ENCODE measurements at places on chromosomes 3 and 15.

DNA sequence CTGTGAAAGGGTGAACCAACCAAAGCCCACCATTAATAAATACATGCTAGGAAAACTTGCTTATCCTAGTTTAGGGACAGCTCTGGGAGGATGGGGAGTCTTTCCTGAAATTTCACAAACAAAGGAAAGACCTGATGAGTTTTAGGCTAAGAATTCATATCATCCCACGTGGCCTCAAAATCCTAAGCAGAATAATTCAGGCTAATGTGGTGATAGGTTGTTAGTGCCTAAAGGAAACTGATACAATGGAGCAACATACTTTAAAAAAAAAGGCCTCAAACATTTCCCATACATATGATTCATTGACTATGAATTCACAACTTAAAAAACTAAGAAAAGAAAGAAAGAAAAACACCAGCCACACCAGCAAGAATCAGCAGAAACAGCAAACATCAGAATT is 126.9 kb upstream of the CNTN4 start:
- no peak for DNase-seq

GRCh38 chr3:140018556-140018955 is 83.6 kb downstream of the CLSTN2 start:
- DNase-seq = no peak

- DNase-seq = no peak
These were observed 44.0 kb downstream of the XXYLT1 start for GRCh38 chr3:195226900-195227447.

- no peak for DNase-seq
These were observed 193.9 kb downstream of the DTWD1 start for GRCh38 chr15:49814709-49815108.

- no peak for DNase-seq
These were observed 57.1 kb upstream of the RPL32 start for GRCh38 chr3:12898290-12898964.

DNA sequence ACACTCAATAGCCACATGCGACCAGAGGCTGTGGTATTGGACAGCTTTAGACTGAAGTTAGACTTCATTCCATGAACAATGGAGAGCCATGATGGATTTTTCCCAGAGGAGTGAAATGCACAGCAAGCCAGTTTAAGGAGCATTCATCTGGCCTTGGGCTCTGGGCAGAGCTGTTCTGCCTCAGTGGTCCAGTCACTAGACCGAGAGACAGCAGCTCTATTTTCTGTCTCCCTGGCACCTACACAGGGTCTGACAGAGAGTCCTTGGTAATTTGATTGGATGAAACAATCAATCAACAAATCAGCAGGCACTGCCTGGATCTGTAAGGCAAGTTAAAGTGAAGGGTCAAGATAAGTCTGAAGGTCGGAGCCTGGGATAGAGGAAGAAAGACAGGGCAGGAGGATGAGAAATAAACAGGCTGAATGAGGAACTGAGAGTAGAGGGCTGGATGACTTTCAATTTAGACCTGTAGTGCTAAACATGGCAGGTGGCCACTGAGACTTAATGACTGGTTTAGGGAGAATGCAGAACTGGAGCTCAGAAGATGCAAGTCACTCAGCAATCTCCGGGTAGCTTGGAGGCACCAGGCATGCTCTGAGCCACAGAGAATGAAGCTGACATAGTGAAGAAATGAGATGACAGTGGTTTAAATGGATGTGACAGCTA is 98.5 kb upstream of the SLC25A36 start:
- no peak for DNase-seq

DNA sequence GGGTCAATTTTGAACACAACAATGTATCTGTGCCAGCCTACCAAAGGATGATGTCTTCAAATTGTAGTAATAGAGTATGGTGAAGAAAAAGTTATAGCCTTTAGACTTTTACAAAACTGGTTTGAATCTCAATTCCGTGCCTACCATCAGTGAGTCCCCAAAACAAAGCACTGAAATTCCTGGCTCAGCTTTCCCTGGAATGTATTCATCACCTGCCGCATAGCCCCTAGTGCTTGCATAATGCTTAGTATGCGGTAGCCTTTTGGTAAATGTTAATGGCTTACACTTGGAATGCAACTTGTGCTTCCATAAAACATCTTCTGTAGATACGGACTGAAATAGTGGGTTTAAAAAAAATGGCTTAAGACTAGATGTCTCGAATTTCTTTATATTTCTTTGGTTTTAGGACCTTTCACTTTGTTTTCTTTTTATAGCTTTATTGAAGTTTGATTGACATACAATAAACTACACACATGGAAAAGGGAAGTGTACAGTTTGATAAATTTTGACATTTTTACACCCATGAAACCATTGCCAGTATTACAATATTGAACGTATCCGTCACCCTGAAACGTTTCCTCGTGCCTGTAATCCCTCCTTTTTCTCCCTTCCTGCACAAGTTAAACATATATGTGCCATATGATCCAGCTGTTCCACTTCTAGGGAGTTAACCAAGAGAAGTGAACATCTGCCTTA is 12.1 kb downstream of the SACM1L start:
- no peak for DNase-seq

DNA sequence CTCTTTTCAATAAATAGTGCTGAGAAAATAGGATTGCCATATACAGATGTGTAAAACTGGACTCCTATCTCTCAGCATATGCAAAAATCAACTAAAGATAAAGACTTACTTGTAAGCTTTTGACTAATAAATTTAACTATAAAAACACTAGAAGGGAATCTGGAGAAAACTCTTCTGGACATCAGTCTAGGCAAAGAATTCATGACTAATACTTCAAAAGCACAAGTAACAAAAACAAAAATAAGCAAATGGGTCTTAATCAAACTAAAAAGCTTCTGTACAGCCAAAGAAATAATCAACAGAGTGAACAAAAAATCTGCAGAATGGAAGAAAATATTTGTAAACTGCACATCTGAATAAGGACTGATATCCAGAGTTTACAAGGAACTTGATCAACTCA is 1122.2 kb downstream of the TBL1XR1 start:
- DNase-seq = no peak

DNA sequence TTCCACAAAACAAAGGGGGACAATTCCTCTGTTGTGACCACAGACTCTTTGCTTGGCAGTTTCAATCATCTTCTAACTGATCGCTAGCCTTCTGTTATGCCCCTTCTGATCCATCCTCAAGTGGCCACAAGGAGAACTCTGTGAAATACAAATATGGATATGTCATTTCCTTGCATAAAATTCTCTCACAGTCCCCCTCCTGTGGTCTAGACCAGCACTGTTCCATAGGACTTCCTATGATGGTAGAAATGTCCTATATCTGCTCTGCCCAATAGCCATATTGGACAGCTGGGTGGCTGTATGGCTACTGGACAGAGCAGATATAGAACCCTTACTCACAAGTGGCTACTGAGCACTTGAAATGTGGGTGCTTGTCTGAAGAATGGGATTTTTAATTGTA is 25.9 kb upstream of the SNRK start:
- no peak for DNase-seq

GRCh38 chr3:151925876-151926275 is 52.4 kb downstream of the SUCNR1 start:
- DNase-seq = no peak

DNA sequence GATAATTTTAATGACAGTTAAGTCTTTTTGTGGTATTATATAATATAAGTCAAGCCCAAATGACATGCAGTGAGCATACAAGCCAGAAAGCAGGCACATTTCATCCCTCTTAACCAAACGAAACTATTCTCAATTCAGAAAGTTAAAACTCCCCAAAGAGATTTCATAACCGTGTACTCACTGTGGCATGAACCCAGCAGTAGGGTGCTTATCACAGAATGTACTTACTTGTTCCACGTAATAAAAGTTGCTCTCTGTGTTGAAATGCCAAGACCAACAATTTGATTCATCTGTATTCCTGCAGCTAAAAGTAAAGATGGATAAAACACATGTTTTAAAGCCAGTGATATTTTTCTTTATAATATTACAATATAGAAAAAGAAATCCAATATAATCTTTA is 12.1 kb downstream of the GK5 start:
- DNase-seq = no peak

DNA sequence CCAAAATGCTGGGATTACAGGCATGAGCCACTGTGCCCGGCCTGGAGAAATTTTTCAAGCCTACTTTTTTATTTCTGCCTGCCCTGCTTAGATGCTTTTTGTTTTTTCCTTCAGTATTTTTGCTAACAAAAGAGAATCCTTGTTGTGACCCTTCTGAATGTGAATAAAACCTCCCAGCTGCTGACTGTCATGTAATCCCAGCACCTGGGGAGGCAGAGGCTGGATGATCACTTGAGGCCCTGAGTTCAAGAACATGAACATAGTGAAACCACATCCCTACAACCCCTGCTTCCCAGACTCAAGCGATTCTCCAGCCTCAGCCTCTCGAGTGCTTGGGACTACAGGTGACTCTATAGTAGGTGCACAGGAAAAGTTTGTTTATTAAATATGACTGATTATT is 84.9 kb downstream of the SOX2 start:
- DNase-seq = no peak

GRCh38 chr15:59035201-59035600 is 47.7 kb downstream of the RNF111 start:
- DNase-seq = no peak

DNA sequence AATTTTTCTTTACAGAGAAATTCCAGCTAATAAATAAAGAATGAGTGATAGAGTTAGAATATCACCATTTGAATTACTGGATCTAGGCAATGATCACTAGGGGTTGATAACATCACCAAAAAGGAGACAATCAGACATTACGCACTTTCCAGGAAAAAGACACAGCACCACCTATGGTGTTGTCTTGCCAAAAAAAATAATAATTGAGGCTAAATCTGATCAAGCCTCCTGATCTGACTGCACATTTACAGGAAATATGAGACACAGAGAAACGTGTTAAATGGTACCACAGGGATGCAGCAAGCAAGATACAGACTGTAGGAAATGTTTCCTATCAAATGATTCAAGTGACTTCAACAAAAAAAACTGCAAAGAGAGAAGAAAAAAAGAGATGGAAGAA is 92.8 kb downstream of the EOMES start:
- no peak for DNase-seq

GRCh38 chr15:48466820-48467219 is 135.6 kb downstream of the DUT start:
- DNase-seq = no peak

DNA sequence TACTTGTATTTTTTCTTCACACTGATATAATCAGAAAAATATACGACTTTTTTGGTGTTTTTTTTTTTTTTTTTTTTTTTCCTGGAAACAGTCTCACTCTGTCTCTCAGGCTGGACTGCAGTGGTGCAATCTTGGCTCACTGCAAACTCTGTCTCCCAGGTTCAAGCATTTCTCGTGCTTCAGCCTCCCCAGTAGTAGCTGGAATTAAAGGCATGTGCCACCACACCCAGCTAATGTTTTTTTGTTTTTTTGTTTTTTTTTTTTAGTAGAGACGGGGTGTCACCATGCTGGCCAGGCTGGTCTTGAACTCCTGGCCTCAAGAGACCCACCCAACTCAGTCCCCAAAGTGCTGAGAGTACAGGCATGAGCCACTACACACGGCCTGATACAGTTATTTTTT is 20.8 kb upstream of the DNAAF4 start:
- DNase-seq = no peak

- no peak for DNase-seq
These were observed 78.2 kb upstream of the GBE1 start for GRCh38 chr3:81839504-81840094.

DNA sequence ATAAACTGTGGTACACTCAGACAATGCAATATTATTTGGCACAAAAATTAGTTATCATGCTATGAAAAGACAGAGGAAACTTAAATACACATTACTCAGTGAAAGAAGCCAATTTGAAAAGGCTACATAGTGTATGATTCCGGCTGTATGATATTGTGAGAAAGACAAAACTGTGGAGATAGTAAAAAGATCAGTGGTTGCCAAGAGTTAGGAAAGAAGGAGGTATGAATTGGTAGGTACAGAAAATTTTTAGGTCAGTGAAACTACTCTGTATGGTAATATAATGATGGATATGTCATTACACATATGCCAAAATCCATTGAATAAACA is 458.8 kb upstream of the CBLB start:
- DNase-seq = no peak

DNA sequence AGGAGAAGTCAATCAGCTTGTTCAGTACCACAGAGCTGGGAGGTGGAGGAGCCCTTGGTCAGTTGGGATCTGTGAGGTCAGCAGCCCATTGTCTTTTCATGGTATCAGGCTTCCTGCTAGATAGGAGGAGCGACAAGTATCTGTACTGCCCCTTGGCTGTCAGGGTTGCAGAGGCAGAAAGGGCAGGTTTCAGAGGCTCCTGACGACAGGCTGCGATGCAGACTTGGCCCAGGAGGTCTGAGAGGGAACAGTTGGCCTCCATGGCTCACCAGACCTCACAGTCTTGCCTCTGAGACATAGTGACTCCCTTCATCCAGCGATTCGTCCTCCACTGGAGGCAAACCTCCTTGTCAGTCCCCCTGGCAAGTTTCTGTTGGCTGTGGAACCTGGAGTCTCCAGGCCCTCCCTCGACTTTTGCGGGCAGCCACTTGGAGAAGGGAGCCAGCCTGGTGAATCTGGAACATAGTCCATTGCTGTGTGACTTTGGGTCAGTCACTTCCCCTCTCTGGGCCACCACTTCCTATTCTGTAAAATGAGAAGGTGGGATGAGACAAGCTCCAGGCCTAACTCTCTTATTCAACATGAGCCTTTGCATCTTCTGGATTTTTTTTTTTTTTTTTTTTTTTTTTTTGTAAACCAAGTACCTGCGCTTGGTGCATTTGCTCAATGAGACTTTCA is 177.9 kb upstream of the TLE3 start:
- DNase-seq = no peak

DNA sequence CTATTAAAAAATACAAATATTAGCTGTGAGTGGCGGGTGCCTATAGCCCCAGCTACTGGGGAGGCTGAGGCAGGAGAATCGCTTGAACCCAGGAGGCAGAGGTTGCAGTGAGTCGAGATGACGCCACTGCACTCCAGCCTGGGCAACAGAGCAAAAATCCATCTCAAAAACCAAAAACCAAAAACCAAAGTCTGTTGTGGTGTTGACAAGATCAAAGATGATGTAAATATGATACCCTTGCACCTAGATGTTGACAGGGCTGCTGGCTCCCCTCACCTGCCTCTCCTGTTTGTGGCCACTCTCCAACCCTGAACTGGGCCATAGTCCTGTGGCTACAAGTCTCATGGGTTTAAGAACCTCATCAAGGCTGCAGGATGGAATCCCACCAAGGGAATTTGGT is 16.2 kb downstream of the DAPK2 start:
- no peak for DNase-seq

- no peak for DNase-seq
These were observed at the start of gene LTF for GRCh38 chr3:46464326-46465195. LTF (minus strand) TSS chr3:46464905; CDS start chr3:46464867, 38 bp downstream.

- DNase-seq = no peak
These were observed 14.8 kb upstream of the LDHAL6B start for GRCh38 chr15:59191855-59192237.

- no peak for DNase-seq
These were observed 51.0 kb downstream of the REC114 start for GRCh38 chr15:73493922-73494321.

DNA sequence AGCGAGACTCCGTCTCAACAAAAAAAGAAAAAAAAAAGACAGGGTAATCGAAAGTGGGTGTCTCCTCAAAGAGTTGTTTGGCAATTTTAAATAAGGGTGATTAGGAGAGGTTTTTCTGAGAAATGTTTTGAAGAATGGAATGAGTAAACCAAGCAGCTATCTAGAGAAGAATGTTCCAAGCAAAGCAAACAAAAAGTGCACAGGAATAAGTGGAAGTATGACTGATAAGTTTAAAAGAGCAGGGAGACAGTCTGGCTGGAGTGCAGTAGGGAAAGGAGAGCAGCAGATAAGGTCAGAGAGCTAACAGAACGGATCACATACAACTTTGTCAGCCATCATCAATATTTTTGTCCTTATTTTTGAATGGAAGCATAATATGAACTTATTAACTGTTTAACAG is 853.5 kb downstream of the TUSC7 start:
- no peak for DNase-seq

Measured in stimulated activated CD4-positive, alpha-beta T cell treated with anti-CD3 and anti-CD28 coated beads, Interleukin-2, amount 100 ng/mL, for 24 hours (primary cell).